Smooth muscle cell of the brain vasculature (primary cell): ENCODE measurements at places on chromosomes 3 and 15.

- no peak for DNase-seq
Observed at GRCh38 chr3:146033950-146034349, 127.0 kb downstream of the PLOD2 start.

DNA sequence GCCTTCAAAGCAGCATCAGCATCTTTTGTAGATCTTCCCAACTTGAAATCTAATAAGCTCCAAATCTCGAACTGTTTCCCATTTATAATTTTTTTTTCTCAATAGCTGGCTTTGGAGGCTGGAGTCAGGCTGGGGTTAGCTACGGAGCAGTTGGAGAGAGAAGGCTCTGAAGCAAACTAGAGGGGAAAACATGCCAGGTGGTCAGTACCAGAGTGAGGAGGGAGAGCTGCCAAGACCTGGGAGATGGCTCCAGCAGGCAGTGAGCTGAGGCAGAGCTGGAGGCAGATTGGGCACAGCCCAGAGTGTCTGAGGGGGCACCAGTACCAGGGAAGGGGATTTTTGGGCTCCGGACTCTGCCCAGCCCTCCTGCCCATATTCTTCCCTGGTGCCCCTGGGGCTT lies 311.2 kb downstream of the RPLP1 start:
- DNase-seq: no peak

DNA sequence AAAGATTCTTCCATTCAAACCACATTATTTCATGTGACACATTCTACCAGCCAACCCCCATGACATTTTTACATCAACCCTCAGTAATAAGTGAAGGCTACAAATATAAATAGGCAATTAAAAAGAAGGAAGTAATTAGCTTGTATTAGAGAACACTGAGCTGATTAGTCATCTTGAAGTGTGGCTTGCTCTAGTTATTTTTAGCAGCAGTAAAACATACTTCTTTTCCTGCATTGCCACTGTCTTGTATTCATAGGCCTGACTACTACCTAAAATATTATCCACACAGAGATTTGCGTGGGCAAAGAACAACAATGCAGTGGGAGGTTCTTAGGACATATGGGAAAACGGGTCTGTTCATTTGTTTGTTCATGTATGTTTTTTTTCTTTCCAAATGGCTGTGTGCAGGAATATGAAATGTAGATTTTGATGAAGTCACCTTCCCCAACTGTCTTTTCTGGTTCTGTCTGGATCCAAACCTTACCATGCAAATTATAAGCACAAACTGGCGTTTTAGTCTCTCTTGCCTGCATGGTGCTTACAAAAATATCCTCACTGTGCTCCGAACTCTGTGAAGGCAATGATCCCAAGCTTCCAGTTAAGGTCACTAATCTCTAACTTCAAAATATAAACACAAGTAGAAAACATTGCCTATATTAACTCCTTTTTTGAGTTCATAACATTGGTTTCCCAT lies 31.5 kb upstream of the TM4SF4 start:
- no peak for DNase-seq

- DNase-seq: no peak
Observed at GRCh38 chr3:109548192-109548938, 211.0 kb upstream of the DPPA4 start.

- DNase-seq: no peak
Observed at GRCh38 chr3:61158216-61158615, 93.0 kb downstream of the FHIT start.

DNA sequence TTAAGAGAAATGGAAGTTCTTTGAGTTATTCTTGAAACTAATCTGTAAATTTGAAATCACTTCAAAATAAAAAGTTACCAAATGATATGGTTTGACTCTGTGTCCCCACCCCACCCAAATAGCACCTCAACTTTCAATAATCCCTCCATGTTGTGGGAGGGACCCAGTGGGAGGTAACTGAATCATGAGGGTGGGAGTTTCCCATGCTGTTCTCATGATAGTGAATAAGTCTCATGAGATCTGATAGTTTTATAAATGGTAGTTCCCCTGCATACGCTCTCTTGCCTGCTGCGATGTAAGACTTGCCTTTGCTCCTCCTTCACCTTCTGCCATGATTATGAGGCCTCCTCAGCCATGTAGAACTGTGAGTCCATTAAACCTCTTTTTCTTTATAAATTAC lies 690.7 kb upstream of the ZNF385D start:
- no peak for DNase-seq

DNA sequence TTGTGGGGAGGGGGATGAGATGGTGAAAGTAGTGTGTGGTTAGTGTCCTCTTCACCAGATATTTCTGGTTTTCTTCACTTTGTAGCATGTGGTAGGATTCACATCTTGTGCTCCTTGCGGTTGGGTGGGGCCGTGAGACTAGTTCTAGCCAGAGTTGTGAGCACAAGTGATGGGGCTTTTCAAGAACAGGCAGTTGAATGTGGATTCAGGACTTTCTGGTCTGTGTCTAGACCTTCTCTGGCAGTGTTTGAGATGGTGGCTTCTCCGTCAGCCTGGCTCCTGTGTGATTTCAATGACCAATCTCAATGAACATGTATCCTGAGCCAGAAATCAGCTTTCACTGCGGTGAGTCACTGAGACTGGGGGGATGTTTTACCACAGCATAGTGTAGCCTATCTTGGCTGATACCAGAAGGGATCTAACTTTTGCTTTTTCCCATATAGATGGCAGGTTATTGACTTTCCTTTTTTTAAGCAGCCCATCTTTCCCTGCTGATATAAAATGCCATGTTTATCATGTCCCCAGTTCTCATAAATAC lies 82.6 kb downstream of the RPLP1 start:
- DNase-seq: no peak

DNA sequence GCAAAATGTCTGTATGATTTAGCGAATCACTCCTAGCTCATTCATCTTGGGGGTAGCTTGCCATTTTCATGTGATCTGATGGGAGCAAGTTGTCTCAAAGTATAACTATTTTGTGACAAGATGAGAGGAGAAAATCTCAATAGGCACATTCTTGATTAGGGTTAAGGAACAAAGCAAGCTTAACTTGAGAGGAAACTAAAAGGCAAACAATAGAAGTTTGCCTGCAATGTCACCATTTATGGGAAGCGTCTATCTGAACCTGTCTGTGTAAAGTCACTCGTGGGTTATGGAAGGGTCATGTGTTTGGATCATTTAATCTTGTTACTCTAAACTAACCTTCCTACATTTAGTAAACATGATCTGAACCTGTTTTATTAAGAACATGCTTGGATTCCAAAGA lies 232.5 kb downstream of the CDIN1 start:
- no peak for DNase-seq

DNA sequence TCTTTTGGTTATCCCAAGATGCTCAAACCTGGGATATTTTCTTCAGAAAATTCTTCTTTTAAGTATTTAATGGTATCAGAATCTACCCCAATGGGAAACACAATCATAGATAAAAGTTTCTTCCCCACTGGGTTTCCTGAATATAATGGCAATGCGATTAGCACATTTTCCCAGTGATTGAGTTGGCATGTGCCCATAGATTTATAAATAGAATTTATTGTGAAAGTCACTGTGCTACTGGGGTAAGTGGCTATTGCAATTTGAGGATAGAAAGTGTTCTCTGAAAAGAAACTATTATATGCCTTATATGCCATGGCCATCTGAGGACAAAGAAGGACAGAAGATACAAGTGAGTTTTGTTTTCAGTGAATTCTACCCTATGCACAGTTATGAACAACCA lies 99.0 kb upstream of the RBMS3 start:
- no peak for DNase-seq

DNA sequence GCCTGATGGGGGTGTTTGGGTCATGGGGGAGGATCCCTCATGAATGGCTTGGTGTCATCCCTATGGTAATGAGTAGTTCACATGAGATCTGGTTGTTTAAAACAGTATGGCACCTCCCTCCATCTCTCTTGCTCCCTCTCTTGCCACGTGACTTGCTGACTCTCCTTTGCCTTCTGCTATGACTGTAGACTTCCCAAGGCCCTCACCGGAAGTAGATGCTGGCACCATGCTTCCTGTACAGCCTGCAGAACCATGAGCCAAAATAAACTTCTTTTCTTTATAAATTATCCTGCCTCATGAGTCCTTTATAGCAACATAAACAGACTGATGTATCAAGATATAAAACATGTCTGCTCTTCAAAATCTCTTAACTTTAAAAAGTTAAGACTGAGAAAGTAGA lies 96.1 kb downstream of the TFDP2 start:
- no peak for DNase-seq

DNA sequence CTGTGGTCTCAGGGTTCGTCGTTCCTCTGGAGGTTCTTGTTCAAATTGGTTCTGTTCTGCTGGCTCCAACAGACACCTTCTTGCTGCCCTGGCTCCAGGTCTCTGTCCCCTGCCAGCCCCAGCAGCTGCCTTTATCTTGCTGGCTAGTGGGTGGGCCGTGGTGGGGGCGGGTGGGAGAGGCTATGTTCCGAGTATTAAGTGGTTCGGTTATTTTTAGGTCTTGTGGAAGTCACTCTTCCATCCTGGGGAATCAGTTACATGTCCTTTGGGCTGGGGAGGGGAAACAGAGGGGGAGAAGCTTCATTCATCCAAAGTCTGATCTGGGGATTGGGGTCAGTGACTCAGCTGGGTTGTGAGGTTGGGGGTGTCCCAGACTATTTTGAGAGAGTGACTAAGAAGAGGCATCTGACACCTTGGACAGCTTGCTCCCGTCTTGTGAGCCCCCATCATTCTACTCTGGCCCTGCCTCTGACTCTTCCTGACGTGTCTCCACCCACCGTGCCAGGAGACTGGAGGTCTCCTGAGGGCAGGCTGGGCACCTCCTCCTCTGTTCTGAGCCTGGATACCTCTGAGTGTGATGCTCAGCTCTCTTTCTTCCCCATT lies at the start of gene XIRP1:
TSS of gene XIRP1 (minus strand) at position 106 of the 603 bp plus-strand sequence. CDS start 3,150 bp downstream, outside the sequence.
- no peak for DNase-seq

GRCh38 chr15:49235446-49236124 lies 65.5 kb downstream of the GALK2 start:
- peak; percentile 65 for DNase-seq

DNA sequence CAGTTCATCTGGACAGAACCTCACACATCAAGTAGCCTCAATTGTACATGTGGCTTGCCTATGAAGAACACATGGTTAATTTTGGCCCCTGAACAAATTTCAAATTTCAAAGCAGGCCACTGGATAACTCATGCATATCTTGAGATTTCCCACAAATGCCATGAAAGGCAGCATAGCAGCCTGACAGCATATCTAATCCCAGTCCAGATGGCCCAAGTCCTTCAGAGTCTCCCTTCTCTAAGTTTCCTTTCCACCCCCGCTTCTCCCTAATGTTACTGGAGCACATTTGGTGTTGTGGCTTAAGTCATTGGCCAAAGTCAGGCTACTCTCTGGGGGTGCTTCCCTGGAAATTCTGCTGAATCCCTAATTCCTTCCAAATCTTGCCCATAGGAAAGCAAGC lies 53.8 kb upstream of the COL6A6 start:
- no peak for DNase-seq

DNA sequence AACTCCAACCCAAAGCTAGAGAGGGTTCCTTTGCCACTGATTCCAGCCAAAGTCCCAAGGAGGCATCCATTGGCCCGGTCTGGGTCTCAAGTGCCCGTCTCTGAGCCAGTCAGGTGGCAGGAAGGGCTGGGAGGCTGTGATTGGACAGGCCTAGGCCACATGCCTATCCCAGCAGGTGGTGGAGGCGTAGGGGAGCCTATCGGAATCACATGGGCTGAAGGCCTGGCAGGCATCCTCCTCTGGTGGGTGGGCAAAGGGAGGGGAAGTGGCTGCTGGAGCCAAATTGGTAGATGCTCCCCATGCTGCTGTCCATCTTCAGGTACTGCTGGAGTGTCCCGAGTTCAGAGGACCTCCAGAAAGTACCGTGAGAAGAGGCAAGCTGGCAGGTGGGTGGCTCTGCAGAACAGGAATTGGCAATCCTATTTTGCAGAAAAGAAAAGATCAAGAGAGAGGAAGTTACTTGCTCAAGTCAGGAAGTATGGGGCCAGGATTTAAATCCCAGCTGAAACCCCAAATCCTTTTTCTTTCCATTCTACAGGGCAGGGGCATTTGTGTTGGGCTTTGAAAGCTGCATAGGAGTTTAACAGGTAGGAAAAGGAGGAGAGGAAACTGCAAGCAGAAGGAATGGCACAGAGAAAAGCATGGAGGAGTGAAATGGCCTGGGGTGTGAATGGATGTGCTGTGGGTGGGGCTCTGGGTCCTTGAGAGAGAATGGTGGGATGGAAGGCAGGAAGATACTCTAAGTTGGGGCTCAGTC lies 3.7 kb downstream of the CHST13 start:
- no peak for DNase-seq

DNA sequence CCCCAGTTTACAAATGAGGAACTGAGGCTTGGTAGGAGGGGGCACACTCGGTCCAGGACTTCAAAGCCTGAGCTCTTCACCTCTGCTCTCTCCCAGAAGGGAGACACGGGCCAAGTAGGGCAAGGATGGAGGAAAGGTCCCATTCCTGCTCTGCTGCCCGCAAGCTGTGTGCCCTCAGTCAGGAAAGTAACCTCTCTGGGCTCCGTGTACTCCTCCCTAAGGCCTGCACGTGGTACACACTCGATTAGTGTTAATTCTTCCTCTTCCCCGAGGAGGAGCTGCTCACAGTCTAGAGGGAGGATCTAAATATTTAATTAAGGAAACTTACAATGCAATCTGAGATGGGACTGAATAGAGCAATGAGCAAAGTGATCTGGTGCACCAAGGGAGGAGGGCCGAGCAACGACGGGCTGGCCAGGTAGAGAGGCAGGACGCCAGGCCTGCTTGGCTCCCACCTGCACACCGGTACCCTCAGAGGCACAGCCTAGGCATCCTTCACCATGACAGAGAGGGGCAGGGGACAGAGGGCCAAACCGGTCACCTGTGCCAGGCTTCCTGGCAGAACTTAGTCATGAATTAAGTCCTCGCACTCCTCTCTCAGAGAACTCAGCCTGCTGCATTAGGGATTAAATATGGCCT lies 47.2 kb upstream of the IQSEC1 start:
- no peak for DNase-seq

DNA sequence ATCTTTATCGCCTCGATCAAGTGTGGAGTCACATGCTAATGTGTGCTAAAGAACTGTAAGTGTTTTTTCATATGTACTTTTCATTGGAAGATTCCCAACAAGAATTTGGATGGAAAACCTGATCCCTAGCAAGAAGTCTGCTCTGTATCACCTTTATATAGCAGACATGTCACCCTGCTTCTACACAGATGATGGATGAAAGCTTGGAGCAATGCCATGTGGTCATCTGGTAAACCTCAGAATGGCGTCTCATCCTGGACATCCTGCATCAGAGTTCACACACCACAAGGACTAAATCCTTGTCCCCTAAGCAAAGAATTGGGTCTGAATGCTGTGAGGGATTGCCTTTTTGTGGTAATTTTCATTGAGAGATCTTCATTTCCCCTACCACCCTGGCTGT lies 42.1 kb upstream of the CTDSPL start:
- DNase-seq: no peak

DNA sequence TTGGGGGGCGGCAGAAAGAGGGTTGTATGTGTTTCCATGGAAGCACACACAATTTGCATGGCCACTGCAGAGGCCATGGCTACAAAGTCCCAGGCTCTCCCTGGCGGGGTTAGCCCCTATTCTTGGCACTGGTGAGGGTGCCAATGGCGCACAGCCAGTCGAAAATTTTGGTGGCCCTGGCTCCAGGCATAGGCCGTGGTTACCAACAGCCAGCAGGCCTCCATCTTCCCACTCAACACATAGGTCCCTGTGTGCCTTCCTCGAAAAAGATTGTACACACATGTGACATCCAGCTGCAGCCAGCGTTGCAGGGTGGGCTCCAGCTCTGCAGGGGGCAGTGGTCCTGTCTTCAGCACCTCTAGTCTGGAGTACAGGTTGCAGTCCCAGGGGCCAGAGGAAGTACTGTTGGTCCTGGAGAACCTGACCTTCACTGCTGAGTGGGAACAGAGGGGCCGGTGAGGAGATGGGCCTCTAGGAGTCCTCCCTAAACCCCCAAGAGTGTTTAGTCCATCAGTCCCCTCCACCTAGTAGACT lies 7.1 kb downstream of the P4HTM start:
- DNase-seq: no peak
